Left ventricle myocardium inferior (tissue), 1 donor: ENCODE measurements at places on chromosomes 3 and 15.

GRCh38 chr3:191235331-191236314 lies 36.6 kb downstream of the OSTN start:
- DNase-seq, result no peak

DNA sequence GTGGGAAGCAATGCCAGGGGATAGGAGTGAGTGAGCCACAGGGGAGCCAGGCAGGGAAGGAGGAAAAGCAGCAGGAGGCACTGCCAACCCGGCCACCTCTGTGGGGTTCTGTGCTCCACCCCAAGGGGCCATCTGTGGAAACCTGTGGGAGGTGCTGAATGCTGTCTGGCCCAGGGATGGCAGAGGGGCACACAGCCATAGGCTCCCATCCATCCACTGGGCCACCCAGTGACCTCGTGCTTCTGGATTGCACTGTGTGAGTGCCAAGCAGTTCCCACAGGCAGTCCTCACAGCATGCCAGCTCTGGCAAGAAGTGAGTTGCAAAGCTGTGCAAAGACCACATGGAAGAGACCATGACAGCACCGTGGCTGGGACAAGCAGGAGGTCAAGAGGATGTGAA lies 27.5 kb downstream of the DNAJB8 start:
- DNase-seq, result no peak

GRCh38 chr3:30448450-30449289 lies 157.7 kb upstream of the TGFBR2 start:
- DNase-seq, result no peak

DNA sequence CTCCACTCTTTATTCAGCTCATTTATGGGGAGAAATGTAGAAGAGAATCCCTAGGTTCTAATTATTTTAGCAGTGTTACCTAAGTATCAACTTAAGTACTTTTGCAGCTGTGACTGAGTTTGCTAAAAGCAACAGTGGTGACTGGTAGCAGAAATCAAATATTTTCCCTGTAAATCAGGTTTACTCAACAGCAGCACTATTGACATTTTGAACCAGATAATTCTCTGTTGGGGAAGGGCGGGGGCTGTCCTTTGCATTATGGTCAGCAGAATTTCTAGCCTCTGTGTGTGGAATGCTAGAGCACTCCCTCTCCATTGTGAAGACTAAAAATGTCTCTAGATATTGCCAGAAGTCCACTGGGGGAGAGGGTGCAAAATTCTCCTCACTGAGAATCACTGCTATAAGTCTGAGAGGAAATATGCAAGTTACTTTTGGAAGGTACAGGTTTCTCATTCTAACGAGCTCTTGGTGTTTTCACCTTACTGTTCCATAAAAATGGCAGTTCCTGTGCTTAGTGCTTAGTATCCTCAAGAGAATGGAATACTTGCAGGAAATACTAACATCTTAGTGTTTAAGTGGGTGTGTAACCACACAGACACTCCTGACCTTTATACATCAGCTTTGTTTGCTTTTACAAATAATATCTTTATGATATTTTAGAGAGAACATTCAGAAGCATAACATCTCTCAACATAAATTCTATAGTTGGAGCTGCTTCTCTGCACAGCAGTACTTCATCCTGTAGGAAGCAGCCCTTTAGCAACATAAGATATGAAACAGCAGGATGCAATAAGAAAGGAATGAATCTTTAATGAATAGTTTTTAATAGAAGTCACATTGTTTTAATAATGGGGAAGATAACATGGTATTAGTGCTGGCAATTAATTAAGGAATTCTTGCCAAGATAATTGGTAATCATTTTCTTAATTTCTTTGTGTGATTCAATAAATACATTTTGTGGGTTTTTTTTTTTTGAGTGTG lies 246.5 kb upstream of the GOLIM4 start:
- DNase-seq, result no peak

GRCh38 chr3:157069846-157070677 lies 89.9 kb downstream of the CCNL1 start:
- DNase-seq, result no peak

DNA sequence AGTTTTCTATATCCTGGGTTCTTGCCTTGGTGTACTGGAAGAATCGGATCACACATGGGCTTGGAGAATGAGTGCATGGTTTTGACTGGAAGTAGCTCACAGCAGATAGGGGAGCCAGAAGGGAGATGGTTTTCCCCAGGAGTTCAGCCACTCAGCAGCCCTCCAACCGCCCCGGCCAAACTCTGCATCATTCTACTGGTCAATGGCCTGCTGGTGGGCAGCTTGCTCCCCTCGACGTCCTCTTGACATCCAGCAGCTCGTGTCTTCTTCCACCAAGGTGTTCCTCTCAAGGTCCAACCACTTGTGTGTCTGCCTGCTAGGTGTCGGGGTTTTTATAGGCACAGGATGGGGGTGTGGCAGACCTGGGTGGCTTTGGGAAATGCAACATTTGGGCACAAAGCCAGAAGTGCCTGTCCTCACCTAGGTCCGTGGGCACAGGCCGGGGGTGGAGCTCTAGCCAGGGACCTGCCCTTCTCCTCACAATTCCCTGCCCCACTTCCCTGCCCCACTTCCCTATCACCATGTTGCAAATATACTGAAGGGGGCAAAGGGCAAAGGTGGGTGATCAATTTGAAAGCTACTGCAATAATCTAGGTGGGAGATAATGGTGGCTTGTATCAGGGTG lies 3.0 kb upstream of the GTPBP8 start:
- DNase-seq, result no peak

- DNase-seq, result no peak
Measured at GRCh38 chr15:43928152-43928551, 101.3 kb downstream of the WDR76 start.

DNA sequence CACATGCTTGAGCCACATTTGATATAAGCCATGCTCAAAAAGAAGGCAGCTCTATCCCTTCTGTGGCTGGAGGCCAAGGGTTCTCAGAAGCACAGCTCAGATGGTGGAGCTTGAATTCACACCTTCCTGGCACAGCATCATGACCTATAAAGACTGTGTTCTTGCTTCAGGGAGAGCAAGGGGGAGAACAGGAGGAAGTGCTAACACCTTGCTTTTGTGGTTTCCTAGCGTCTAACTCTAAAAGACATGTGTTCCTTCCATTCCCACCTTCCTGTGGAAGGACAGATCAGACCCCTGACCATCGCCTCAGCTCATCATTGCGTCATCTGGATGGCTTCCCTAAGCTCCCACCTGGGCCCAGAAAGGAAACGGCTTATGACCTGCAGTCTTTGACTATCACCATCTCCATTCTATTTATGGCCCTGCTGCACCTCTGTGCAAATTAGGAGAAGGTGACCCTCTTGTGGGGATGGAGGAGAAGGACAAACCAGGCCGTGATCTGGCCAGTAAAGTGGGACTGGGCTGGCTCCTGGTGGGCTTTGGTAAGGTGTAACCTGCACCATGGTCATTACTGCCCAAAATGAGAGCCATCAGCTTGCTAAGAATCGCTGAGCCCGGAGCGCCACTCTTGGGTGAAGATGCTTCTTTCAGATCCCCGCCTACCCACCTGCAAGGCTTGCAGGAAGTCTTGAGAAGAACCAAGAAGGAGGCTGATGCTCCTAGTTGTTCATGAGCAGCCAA lies 128.5 kb downstream of the SERPINI1 start:
- no peak for DNase-seq

GRCh38 chr3:116647996-116648395 lies 61.6 kb upstream of the TUSC7 start:
- no peak for DNase-seq

GRCh38 chr3:150144191-150144708 lies 173.6 kb upstream of the PFN2 start:
- DNase-seq, result no peak

- DNase-seq, result no peak
Measured at GRCh38 chr3:64892671-64893309, 205.0 kb upstream of the ADAMTS9 start.

- no peak for DNase-seq
Measured at GRCh38 chr15:27762471-27762870, 336.6 kb downstream of the OCA2 start.

- DNase-seq, result no peak
Measured at GRCh38 chr3:144112036-144112435, 140.4 kb downstream of the DIPK2A start.

DNA sequence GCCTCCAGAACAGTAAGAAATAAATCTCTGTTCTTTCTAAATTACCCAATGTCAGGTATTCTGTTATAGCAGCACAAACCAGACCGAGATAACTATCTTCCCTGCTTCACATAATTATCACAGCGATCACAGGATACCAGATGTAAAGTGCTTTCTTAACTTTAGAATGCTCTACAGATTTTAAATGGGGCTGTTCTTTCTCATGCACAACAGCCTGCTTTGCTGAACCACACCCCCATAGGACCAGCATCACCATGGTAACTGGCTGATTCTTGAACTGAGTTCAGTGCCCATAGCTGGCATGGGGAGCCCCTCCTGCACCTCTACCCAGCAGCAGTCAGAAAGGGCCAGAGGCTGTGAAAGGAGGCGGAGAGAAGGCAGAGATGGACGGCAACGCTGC lies 7.8 kb downstream of the CD80 start:
- DNase-seq, result no peak

DNA sequence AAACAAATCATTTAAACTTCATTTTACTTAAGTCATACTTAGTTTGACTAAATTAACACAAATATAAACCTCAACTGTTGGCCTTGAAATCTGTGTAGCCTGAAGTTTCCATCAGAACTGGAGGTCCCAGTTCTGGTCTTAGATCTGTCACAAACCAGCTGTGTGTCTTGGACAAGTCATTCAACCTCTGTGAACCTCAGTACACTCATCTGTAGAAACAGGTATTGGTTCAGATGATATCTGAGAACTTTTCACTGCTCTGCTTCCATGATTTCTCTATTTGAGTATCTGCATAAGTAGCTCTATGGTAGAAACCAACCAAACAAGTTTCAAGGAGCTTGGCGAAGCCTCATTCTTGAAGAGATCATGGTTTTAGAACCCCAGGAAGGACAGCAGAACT lies 60.4 kb upstream of the SLC2A2 start:
- DNase-seq, result no peak

DNA sequence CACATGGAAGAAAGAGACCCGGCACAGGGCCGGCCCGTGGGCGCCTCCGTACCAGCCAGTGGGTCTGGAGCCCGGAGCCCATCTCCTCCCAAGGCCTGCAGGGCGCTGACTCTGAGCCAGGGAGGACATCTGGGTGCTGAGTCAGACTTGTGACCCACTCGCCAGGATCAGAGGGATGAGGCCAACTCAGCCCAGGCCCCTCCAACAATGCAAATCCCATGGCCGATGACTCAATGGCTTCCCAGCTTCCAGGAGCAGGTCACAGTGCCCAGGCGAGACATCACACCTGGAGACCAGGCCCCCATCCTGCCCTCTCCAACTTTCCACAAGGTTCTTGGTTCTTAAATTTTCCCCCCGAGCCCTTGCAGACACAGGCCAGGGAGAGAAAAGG lies 95.1 kb downstream of the LRIG1 start:
- DNase-seq, result no peak

DNA sequence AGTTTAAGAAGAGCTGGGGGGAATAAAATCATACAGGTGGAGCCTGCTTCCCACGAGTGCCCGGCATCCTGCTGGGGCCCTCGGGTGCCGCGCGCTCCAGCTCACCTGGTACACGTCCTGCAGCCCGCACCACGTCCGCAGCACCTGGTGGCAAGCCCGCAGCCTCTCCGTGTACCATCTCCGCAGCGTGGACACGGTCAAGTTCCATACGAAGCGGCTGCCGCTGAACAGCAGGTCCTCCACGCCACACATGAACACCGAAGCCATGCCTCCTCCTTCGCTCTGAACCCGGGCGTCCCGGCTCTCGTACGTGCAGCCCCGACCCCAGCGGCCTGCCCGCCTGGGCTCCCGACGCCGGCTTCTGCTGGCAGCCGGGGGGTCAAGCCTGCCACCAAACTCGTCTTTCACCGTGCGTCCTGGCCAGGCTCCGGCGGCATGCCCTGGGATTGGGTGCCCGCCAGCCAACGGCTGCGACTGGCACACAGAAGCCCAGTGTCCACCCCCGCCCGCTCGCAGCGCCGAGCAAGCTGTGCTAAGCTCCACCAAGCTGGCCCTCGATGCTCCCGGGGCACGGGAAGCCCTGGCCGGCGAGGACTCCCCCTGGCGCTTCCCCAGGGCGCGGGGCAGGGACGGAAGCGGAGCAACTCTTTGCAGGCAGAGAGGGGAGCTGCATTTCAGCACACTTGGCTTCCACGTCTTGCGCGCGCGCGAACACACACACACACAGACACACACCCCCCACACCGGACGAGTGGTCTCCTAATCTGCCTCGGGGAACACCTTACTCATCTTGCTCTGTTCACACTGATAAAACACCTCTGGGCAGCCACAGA lies at the start of gene FRMD4B:
Gene FRMD4B, minus strand, starts transcription at position 366 of the 833 bp plus-strand sequence. Its CDS starts 99 bp downstream, at position 267.
- DNase-seq, result peak; percentile 85

GRCh38 chr3:149464542-149465328 lies 9.8 kb upstream of the TM4SF4 start:
- DNase-seq, result no peak

- DNase-seq, result no peak
Measured at GRCh38 chr3:171092467-171092911, 66.0 kb upstream of the SLC2A2 start.

DNA sequence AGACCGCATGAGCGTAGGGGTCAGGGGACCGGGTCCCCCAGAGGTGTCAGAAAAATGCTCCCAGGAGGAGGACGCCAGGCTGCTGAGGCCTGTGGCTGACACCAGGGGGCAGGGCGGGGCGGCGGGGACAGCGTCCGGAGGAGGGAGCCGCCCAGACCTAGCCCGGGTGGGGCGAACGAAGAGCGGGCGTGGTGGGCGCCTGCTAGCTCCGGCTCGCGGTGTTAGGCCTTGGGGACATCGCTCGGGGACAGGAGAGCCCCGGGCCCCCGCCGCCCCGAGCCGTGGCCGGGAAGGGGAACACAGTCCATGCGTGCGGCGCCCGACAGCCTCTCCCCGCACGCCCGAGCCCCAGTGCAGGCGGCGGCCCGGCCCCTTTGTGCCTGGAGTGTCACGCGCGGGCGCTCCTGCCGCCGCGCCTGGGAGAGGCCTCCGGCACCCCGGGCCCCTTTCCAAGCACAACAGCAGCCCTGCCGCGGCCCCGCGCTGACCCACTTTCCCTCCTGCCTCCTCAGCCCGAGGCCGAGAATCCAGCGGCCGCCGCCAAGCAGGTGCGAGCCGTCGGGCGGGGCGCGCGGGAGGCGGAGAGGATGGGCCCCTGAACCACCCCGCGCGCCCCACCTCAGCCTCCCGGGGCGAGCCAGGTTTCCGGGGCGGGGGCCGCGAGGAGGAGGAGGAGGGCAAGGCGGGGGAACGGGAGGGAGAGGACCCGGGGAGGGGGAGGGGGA lies 111.0 kb upstream of the KLF13 start:
- DNase-seq, result peak; percentile 87

DNA sequence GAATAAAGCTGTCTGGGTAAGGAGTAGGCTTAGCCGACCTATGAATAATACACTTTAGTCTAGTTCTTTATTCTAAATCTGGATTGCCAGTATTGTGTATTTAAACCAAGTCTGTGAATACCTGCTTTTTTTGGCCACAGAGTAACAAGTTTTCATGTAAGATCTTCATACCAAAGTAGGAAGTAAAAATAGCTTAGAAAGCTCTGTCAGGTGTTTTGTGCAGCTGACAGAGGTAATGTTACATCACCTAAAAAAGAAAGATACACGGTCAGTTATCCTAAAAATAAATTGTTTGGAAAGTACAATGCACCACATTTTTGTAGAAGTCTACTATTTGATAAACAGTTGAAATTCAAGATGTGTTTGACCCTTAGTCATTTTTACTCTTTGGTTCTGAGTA lies 16.5 kb downstream of the CALML4 start:
- DNase-seq, result no peak

- no peak for DNase-seq
Measured at GRCh38 chr3:56769116-56769707, 32.5 kb downstream of the ARHGEF3 start.

GRCh38 chr15:39381517-39381916 lies 199.4 kb upstream of the THBS1 start:
- DNase-seq, result no peak

GRCh38 chr3:13162549-13163320 lies 89.5 kb upstream of the IQSEC1 start:
- DNase-seq, result no peak

GRCh38 chr3:150077581-150078247 lies 107.0 kb upstream of the PFN2 start:
- DNase-seq, result no peak
